BE2C (cell line): ENCODE measurements at places on chromosomes 16 and 17.

GRCh38 chr16:51666821-51667220 is 515.8 kb upstream of the SALL1 start:
- DNase-seq = no peak

- DNase-seq = no peak
These were observed 13.7 kb upstream of the PRKCB start for GRCh38 chr16:23821875-23822688.

DNA sequence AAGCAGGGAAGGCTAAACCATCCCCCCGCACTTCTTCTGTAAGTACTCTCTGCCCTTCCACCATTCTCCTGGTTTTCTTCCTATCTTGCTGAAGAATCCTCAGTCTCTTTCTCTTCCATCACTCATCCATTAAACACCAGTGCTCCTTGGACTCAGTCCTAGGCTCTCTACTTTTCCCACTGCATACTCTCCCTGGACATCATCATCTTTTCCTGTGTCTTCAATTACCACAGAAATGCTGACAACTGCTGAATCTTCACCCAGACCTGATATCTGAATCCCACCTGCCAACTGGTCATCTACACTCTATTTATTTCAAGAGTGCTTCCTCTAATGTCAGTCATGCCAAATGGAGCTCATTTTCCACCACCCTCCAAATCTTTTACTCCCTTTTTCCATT is 53.8 kb upstream of the ARL6IP1 start:
- DNase-seq = no peak

GRCh38 chr16:48347191-48347865 is 37.9 kb downstream of the SIAH1 start:
- DNase-seq = no peak

- no peak for DNase-seq
These were observed 209.6 kb upstream of the CACNG5 start for GRCh38 chr17:66625311-66625767.

DNA sequence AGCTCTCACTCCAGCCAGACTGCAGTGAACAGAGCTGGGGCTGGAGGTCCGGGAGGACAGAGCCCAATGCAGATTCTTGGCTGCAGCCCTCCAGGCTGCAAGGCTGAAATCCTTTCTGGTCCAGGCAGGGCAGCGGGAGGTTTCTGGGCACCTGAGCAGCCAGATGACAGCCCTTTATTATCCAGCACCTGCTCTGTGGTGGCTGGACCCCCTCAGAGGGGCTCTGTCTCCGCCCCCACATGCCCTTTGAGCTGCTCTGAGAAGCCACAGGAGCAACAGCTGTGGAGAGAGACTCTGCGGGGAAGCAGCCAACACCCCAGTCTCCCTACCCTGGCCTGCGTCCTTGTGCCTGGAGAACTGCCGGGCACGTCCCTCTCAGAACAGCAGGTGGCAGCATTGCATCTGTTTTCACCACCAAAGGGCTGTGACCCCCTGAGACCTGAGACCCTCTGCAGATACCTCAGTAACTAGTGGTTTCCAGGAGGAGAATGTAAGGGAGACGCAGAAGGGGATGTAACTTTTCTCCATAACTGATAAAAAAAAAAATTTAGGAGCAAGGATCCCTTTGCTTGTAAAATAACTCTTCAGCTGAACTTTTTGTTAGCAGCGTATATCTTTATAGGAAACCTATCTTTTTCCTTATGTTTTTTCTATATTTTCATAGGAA is 3.7 kb upstream of the CNP start:
- peak; percentile 87 for DNase-seq

DNA sequence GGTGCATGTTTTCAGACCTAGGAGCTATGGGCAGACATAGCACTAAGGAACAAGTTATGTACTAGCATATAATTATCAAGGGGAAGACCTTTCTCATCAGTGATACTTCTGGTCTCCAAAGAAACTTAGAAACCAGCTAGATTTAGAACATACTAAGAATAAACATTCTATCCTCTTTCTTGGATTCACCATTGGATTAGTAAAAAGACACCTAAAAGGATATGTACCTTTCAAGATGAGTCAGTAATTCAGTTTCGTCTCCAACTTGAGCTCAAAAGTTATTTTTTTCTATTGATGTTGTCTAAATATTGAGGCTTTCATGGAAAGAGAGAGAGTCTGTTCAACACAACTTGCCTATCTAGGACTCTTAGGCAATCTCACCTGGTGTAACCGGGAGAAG is 13.2 kb downstream of the ZNF821 start:
- DNase-seq = no peak

DNA sequence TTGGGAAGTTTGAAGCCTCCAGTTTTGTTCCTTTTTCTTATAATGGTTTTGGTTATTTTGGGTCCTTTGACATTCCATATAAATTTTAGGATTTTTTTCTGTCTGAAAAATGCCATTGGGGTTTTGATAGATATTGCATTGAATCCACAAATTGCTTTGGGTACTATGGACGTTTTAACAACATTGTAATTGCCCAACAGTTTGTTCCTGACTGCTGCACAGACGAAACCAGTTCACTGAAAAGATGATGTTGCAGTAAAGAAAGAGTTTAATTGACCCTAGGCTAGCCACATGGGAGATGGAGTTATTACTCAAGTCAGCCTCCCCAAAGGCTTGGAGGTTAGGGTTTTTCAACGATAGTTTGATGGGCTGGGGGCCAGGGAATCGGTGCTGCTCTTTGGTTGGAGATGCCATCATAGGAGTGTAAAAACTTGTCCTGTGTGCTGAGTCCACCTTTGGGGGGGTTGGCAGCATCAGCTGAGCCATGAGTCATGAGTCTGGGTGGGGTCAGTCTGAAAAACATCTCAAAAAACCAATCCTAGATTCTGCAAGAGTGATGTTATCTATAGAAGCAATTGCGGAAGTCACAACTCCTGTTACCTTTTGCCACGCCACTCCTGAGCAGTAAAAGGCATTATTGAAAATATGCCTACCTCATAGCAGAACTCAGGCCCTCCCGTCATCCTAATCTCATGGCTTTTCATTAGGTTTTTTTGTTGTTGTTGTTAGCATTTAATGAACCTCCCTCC is 2.7 kb upstream of the PRSS41 start:
- DNase-seq = no peak

GRCh38 chr17:82844796-82845162 is 5.0 kb upstream of the ZNF750 start:
- DNase-seq = no peak

GRCh38 chr17:38797158-38797490 is 2.2 kb downstream of the PIP4K2B start:
- DNase-seq = no peak

- no peak for DNase-seq
These were observed 2.7 kb upstream of the GFAP start for GRCh38 chr17:44918006-44918405.

GRCh38 chr17:14845591-14846281 is 419.4 kb downstream of the PMP22 start:
- no peak for DNase-seq

DNA sequence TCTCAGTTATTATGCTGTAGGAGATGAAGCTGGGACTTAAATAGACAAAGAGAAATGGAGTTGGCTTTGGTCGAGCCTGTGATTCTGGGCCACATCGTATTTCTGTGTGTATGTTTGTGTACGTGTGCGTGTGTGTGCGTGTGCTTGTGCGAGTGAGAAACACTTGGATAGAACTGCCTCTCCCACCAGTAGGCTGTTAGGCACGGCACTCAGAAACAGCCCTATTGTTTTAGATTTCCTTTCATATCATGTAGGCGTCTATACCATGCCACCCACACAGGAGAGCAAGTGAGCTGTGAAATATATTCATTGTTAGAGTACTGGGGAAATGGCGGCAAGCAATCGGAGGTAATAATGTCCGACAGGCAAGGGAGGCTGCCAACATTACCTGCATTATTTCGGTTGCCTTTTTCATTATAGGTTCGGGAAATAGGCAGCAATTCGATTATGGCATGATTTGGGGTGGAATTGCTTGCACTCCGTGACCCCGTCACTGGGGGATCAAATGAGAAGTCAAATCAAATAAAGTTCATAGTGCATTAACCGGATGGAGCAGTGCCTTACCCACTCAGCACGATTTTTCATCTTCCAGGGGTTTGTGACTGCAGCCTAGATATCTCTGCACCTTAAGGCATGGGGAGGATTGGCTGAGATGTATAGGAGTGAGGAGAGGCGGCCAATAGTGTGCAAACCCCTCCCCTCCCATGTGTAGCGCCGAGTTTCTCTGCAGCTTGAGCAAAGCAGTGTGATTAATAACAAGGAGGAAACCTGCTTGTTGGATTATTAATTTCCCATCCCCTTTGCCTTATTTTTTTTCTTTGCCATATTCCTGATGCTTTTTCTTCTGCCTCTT is 89.6 kb downstream of the RBFOX1 start:
- no peak for DNase-seq

GRCh38 chr16:89669755-89670154 is 12.1 kb downstream of the SPATA33 start:
- DNase-seq = no peak

- DNase-seq = no peak
These were observed 1.7 kb upstream of the CDH11 start for GRCh38 chr16:65123396-65124211.

- no peak for DNase-seq
These were observed 1247.6 kb downstream of the CDH8 start for GRCh38 chr16:60788631-60789030.

GRCh38 chr16:81165411-81166097 is 69.4 kb upstream of the GCSH start:
- no peak for DNase-seq

GRCh38 chr17:75295201-75296158 is 6.2 kb upstream of the SLC25A19 start:
- no peak for DNase-seq

DNA sequence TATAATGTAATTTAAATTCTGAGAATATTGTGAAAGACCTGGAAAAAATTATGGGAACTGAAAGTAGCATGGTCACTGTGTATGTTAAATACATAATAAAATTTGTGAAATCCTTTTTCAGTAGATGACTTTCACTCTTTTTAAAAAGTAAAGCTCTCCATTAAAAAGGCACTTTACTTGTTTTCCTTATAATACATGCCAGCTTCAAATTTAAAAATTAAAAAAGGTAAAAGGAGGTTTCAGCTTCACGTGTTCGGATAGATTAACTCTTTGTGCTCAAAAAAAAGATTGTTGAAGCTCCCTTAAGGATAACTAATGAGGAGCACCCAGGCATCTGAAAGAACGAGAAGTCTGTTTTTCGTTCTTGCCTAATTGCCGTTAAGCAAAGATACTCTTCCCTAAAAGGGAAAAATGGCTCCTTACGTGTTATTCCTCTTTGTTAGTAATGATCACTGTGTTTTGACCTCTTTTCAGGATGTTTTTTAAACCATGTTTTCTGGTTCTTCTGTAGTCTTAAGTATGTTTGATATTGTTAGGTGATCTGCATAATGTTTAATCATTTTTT is 87.8 kb downstream of the TUBD1 start:
- DNase-seq = no peak

- DNase-seq = peak; percentile 79
These were observed 29.8 kb upstream of the C1QL1 start for GRCh38 chr17:44997733-44998520.

DNA sequence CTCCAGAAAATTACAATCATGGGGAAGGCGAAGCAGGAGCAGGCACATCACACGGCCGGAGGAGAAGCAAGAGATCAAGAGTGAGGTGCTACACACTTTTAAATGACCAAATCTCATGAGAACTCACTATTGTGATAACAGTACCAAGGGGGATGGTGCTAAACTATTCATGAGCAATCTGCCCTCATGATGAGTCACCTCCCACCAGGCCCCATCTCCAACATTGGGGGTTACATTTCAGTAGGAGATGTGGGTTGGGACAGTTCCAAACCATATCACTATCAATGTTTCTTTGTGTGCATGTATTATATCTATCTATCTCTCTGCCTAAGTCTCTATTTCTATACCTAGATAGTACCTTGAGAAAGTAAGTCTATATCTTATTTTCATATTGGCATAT is 724.8 kb downstream of the CDH11 start:
- no peak for DNase-seq

DNA sequence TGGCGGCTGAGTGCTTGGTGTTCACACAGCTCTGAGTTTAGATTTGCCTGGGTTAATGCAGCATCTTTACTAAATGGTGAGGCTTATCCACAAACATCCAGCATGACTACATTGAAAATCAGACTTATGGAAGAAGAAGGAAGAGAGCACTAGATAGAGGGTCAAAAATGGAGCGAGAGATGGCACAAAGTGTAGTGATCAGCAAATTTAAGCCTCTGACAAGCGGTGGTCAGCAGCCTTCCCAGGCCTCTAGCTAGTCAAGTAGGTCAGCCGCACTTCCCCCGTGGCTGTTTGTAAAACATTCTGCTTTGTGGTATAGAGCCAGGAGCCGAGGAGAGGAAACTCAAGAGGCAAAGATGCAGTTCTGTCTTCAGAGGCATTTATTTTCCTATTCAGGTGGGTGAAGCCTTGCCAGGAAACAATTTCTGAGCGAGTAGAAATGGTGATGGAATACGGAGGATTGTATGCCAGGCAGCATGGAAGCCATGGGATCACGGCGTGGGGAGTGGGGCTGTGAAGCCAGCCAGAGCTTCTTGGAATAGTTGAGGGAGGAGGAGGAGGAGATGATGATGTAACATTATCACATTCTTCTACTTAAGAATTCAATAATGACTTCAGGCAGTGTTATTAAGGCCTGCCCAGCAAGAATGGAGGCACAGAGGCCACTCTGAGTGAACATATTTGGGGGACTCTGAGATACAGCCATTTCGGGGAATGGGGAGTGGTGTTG is 118.9 kb downstream of the MSI2 start:
- no peak for DNase-seq

DNA sequence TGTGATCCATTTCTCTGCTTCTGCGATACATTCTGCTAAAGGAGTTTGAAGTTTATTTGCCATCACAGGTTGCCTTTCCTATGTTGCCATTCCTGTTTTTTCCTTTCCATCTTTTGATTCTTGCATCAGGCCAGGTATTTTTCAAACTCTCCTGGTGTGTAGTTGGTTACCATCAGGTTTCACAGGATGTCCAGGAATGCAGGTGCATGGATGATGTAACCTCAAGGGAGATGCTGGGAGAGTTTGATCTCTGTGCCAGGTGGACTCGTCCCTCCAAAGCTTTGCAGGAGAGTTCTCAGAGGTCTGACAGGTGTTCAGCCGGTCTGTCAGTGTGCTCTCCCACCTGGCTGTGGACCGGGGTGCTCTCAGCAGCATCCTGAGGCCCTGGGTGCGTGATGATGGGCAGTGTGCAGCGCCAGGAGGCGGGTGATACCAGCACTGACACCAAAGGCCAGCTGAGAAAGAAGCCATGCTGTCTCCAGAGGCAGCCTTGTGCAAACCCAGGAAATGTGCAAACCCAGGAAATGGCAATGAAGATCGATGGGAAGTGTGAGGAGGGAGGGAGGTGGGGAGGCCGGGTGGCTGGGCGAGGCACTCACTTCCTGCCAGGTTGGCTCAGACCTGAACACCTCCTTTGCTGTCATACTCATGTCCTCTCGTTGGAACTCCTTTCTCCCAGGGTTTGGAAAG is 1.7 kb downstream of the ATP2C2 start:
- no peak for DNase-seq

- DNase-seq = no peak
These were observed 32.5 kb downstream of the ASIC2 start for GRCh38 chr17:33260638-33261037.

DNA sequence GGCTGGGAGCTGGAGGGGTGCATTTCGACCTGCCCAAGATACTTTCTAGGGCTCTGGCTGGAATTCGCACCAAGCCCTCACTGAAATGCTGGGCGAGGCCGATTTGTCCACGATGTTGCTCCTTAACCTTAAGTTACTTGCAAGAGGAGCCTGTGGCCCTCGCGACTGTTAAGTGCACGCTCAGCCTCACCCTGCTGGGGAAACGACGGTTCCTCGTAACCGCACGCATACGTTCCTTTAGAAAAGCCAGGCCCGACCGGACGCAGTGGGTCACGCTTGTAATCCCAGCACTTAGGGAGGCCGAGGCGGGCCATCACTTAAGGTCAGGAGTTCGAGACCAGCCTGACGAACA is 607 bp upstream of the NCOR1 start:
- no peak for DNase-seq

GRCh38 chr17:80285237-80285920 is 24.7 kb downstream of the RNF213 start:
- no peak for DNase-seq
